ENCODE measurements at places on chromosomes 6 and 20.

DNA sequence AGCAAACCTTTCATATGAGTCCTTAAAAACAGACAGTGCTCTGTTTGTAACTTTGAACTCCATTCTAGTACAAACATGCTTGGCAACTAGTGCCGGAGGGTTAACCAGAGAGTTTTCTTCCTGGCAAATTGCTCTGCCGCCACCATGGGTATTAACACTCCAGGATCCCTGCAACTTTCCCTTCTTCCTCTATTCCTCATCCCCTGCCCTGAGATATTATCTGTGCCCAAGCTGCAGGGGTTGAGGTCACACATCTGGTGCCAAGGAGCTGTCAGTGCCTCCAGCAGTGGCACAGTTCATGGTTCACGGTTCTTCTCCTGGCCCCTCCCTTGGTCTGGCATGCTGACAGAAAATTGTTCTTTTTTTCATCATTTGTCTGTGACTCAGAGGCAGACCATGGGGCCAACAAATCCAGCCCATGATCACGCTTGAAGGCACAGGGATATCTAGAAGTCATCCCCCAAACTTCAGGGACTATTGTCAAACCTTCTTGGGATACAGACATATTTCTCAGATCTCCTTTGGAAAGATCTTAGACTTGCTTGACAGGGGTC lies 77.5 kb downstream of the ATXN1 start:
- no peak for DNase-seq

DNA sequence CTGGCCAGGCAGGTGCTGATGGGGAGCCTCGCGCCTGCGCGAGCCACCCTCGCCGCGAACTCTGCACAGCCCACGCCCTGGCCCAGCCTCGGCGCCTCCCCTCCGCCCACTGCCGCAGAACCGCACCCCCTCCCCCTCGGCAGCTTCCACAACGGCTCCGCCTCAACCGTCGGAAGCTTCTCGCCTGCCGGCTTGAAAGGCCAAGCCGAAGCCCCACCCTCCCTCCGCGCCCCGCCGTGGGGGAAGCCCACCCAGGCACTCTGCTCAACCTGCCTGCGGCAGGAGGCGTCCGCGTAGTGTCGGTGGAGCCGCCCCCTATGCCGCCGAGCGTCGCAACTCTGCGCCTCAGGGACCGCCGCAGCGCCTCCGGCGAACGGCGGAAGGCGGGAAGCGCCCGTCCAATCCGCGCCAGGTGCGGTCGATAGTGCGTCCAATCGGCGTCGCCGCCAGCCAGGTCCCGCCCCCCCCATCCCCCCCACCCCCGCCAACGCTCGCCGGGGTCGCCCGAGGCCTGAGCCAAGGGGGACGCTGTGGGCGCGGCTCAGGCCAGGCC lies at the start of gene SYCP2:
TSS of gene SYCP2 (minus strand) at position 342 of the 553 bp plus-strand sequence. CDS start 11,224 bp downstream, outside the sequence.
- peak; percentile 63 for DNase-seq

DNA sequence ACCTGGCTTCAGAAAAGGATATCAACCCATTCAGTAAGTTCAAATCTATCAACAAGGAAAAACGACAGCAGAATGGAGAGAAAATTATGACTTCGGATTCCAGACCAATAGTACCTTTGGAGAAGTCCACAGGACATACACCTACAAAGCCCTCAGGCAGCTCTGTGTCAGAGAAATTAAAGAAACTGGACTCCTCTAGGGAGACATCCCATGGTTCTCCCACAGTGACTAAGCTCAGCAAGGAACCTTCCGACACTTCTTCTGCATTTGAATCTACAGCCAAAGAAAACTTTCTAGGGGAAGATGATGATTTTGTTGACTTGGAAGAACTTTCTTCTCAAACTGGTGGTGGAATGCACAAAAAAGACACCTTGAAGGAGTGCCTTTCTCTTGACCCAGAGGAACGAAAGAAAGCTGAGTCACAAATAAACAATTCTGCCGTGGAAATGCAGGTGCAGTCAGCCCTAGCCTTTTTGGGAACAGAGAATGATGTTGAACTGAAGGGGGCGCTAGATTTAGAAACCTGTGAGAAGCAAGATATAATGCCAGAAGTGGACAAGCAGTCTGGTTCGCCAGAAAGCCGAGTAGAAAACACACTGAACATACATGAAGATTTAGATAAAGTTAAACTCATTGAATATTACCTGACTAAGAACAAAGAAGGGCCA lies 67.4 kb upstream of the HINT3 start:
- DNase-seq = no peak

GRCh38 chr6:74482180-74482579 lies 723.7 kb downstream of the COL12A1 start:
- no peak for DNase-seq

DNA sequence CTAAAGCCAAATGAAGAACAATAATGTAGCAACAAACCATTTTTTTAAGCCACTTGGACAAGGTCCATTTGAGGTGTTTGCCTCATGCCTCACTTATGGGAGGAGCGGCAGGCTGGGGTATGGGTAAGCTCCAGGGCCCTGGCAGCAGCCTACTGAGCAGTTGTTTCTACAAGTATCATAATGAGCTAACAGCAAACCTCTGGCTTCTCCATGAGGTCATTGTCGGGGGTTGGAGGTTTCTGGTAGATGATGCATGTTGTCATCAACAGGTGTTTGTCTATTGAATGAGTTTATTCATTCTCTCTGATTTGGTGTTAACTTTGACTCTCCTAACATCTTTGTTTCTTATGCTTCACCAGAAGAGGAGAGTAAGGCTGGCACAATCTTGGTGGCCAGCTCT lies 150.7 kb downstream of the TBC1D7 start:
- DNase-seq = no peak

DNA sequence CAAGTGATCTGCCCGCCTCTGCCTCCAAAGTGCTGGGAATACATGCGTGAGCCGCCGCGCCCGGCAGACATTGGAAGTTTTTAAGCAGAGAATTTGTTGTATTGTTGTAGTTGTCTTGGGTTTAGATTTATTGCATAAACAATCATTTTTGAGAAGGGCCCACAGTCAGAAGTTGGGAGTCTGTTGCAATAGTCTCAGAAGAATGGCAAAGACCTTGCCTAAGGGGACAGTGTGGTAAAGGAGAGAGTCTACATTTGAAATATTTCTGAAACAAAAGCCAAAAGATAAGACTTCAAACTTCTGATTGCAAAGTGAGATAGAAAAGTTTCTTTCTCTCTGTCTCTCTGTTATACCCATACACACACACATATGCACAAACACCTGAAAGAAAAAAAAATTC lies 22.5 kb downstream of the HFE start:
- DNase-seq = no peak

- peak; percentile 2 for DNase-seq
These were observed 55.4 kb upstream of the MOXD1 start for GRCh38 chr6:132456700-132457143.

GRCh38 chr20:33863440-33864323 lies 52.5 kb downstream of the CHMP4B start:
- DNase-seq = no peak

DNA sequence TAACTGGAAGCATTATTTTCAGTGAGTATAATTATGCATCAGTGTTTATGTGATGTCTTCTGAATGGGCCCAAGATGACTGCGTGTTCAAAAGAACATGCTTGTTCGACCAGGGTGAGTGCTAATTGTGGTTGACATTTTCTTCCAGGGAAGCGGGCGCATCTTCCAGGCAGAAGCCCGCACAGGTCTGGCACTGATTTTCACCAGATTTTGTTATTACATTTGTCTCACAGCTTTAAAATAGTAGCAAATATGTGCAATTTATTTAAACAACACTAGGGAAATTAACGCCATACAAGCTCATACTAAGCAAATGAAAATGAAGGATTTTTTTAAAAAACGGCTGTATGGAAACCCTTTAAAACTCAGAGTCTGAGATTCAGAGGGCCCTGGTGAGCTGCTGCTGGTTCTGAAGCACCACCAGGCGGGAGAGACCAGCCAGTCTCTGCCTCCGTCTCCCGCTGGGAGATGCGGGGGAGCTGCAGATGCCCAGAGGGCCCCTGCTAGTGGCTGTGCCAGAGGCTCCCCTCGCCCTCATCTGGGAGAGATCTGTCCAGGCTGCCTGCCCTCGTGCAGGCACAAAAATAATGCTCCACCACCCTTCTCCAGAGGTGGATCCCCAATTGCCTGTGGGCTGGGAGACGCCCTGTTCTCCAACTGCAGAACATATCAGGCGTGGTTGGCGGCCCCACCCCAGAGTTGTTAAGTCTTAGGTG lies 297.0 kb downstream of the TAF4 start:
- peak; percentile 19 for DNase-seq

GRCh38 chr6:15458021-15458459 lies 204.8 kb downstream of the DTNBP1 start:
- DNase-seq = no peak

- DNase-seq = no peak
These were observed 113.4 kb upstream of the MRPS10 start for GRCh38 chr6:42331019-42331418.

DNA sequence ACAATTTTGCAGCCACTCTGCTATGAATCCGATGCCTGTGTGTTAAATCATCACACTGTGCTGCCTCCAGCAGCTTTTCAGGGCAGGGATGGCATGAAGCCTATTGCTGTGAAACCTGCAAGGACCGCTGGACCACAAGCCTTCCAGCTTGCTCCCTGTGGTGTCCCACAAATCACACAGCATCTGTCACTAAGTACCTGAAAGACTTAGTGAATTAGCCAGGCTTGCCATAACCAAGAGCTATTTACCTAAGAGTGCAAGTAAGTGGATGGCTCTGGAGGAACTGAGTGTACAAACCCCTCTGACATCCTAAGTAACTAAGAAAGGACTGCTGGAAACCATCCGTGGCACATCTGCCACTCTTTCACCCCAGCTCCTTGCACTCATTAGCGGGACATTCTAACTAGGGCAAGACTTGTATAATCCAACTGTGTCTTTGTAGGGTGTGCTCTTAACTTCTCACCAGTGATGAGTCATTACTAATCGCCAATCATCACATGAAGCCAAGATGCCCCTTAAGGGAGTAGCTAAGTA lies 34.7 kb downstream of the FOXQ1 start:
- no peak for DNase-seq

DNA sequence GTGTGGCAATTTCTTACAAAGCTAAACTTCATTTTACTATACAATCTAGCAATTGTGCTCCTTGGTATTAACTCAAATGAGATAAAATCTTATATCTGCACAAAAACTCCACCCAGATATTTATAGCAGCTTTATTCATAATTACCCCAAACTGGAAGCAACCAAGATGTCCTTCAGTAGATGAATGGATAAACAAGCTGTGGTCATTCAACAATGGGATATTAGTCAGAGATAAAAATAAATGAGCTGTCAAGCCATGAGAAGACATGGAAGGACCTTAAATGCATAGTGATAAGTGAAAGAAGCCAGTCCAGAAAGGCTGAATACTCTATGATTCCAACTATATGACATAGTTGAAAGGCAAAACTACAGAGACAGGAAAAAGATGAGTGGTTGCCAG lies 98.9 kb upstream of the BMP2 start:
- DNase-seq = no peak

- DNase-seq = no peak
These were observed 206.5 kb downstream of the SAMD5 start for GRCh38 chr6:147715035-147715434.

GRCh38 chr6:43308101-43308989 lies at the start of gene CRIP3:
CRIP3 (minus strand) TSS chr6:43308826; CDS start chr6:43308792, 34 bp downstream.
- no peak for DNase-seq

- DNase-seq = no peak
These were observed 42.0 kb downstream of the EDN1 start for GRCh38 chr6:12331951-12332749.

DNA sequence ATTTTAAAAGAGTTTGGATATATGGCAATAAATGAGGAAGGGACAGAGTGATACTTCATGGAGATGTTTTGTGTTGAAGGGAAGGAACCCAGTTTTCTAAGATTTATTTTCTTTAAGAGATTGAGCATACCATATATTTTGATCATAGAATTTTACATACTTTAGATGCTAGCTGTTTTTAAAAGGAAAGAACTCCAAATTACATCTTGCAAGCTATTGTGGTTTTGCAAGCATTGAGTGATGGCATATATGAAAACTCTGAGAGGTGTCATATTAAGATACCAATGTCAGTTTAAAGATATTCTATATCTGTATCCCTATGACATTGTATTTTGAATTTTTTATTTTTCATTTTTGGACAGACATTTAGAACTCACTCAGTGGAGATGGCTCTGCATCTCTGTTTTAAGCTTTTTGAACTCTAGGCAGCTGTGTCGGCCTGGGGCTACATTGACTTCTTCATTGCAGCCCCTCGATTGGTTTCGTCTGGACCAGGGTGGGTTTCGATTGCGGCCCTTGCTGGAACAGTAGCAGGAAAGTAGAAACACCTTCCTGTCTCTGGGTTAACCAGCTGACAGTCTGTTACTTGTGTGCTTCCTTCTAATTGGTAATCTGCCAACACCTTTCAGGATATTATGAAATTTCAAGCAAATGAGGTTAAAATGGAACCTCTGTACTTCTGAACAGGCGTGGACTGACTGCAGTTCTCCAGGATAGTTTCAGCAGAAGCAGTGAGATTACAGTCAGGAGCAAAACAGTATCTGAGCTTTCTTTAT lies 14.0 kb downstream of the IGF2R start:
- no peak for DNase-seq

DNA sequence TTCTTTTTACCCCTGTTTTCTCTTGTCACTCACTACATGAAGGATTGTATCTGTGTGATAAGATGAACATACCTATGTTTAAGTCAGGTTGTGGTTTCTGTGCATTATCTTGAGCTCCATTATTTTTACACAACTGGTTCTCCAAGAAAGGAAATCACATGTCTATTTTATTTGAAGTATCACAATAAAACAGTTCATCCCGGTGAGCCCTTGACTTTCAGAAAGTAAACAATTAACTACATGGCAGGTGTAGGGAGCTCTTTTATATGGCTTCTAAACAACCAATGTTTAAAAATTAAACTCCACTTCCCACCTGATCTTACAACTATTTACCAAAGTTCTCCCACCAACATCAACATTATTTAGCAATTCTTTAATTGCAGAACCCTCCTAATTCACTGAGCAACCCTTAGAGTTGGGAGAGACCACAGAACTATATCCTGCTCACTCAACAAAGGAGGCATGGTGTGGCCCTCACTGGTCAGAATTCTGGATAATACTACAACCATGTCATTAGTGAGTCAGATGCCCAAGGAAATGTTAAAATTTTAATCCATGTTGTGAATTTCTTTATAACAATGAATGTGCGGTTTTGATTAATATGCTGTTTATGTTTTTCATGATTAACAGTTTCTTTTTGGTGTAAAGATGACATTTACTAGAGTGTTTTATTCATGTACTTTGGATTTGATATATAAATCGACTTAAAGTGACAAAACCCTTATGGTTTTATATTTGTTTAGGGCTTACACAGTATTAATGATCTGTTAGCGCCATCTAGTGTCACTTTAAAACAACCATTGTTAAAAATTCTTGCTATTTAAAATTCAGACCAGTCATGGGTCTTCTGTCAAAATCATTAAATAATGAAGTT lies 50.0 kb upstream of the SCGN start:
- no peak for DNase-seq

- peak; percentile 57 for DNase-seq
These were observed 74.1 kb upstream of the PAK5 start for GRCh38 chr20:9912858-9913434.

GRCh38 chr6:39664173-39664572 lies 61.0 kb downstream of the KIF6 start:
- DNase-seq = no peak

- DNase-seq = no peak
These were observed 902.3 kb upstream of the CITED2 start for GRCh38 chr6:140276719-140277118.

Data from head of caudate nucleus (tissue), 42 donors.